ENCODE measurements at places on chromosomes 6 and 20. TPM values are rescaled to one million over a fixed set of nuclear protein-coding genes. Genes with fewer than 3 reads are reported as not detected.

- DNase-seq, result no peak
Observed at GRCh38 chr6:14452567-14453527, 335.3 kb downstream of the CD83 start.

DNA sequence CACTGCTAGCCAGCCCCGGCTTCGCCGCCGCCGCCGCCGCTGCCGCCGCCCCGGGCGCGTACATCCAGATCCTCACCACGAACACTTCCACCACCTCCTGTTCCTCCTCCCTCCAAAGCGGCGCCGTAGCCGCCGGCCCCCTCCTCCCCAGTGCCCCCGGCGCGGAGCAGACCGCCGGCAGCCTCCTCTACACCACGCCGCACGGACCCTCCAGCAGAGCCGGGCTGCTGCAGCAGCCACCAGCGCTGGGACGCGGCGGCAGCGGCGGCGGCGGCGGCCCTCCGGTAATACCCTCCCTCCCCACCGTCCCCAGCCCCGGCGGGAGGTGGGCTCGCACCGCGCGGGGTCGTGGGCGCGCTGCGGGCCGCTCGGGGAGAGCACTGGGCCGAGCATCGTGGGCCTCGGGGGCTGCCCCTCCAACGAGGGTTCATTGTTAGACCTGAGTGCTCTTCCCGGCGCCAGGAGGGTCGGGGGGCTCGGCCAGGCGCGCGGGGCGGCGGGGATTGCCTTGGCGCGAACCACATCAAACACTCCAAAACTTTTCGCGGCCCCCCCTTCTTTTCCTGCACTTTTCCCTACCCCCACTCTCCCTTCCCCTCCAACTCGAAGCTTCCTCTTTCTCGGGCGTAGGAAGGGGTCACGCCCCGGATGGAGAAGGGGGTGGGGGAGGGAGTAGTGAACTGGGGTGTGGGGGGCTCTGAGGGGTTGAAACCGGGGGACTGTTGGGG is 827 bp downstream of the E2F3 start:
- peak; percentile 60 for DNase-seq

- DNase-seq, result peak; percentile 42
Observed at GRCh38 chr6:81172056-81172740, 580.3 kb downstream of the TENT5A start.

- no peak for DNase-seq
Observed at GRCh38 chr6:121142093-121142492, 192.2 kb downstream of the TBC1D32 start.

DNA sequence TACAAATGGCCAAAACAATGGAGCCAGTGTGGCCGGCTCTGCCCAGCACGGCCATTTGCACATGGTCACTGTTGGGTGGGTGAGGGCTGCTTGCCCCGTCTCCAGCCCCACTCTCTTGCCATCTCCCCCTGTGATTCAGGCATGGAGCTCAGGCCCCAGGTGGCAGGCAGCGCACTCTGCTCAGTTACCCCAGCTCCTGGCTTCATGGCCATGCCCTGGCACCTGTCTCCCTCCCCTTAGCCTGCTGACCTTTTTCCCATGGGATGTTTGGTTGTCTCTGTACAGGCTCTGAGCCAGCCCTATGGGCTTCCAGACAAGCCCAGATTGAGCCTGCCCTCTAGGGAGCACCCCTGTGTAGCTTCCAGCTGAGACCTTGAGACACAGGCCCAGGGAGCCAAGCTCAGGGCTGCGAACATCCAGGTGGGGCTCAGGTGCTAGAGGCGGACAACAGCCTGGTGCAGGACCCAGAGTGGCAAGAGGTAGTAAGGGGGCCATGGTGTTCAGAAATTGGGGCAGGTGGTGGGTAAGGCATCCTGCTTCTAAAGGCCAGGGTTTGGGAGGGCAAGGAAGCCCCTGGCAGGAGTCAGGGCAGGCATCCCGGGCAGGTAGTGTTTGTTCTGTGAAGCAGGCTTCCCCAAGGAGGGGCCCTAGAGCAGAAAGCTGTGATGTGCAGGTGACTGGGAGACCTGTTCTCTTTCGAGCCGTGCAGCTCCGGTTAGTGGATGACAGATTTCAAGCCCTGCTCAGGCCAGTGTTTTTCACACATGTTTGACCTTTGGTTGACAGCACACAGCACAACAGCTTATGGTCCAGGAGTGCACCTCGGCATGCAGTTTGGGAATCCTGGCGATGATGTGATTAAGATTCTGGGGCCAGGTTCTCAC is 17.7 kb downstream of the SYNJ2 start:
- peak; percentile 34 for DNase-seq

GRCh38 chr6:151763303-151763702 is 44.2 kb upstream of the ESR1 start:
- DNase-seq, result no peak

GRCh38 chr20:24612799-24613775 is 143.7 kb downstream of the SYNDIG1 start:
- no peak for DNase-seq

DNA sequence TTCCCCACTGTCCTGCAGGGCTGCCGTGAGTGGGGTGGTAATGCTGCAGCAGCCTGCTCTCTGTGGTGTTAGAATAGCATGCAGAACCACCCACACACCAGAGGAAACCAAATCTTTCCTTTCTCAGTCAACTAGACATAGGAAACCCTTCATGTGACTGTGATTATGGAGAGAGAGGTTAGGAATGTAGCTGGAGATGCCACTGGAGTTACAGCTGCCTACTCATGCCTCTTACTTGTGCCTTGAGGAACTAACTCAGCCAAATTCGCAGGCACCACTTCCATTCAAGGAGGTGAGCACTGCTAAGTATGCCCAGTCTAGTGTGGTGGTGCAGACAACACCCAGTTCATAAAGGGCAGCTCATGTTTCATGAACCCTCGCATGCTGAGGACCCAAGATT is 27.4 kb downstream of the MUC22 start:
- no peak for DNase-seq

- DNase-seq, result peak; percentile 82
Observed at GRCh38 chr20:60055740-60056139, 97.5 kb downstream of the CDH26 start.

- DNase-seq, result no peak
Observed at GRCh38 chr6:6971369-6971768, 136.4 kb upstream of the RREB1 start.

DNA sequence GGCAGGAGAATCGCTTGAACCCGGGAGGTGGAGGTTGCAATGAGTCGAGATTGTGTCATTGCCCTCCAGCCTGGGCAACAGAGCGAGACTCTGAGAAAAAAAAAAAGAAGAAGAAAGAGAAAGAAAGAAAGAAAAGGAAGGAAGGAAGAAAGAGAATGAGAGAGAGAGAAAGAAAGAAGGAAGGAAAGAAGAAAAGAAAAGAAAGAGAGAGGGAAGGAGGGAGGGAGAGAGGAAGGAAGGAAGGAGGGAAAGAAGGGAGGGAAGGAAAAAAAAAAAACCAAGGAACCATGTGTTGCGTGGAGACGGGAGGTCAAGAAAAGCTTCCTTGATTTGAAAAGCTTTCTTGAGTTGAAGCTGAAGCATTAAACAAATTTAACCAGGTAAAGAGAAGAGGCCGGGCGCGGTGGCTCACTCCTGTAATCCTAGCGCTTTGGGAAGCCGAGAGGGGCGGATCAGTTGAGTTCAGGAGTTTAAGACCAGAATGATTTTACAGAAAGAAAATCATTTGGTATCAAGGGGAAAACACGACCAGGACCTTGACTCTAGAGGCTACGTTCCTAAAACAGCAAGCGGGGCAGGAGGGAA is 90.5 kb upstream of the PRSS16 start:
- no peak for DNase-seq

PNPLA1 gene
- not detected for total RNA-seq

SLC35D3 gene
- not detected for total RNA-seq

NRSN1 gene
- not detected for total RNA-seq

OR2J2 gene
- not detected for total RNA-seq

CD109 gene
- total RNA-seq, result 6.7 TPM
